Activated CD8-positive, alpha-beta T cell treated with anti-CD3 and anti-CD28 coated beads for 36 hours (primary cell): ENCODE measurements at places on chromosomes 1 and 21. TPM values are rescaled to one million over a fixed set of nuclear protein-coding genes. Genes with fewer than 3 reads are reported as not detected.

LCK gene
- 289 TPM for total RNA-seq

NR1I3 gene
- total RNA-seq = not detected

- DNase-seq = no peak
- H3K27ac ChIP-seq = no peak overlapping the region
Measured at GRCh38 chr1:156766298-156767100, 836 bp upstream of the PRCC start.

GRCh38 chr1:161214369-161214768, 726 bp upstream of the FCER1G start:
- H3K27ac ChIP-seq = no peak overlapping the region
- no peak for DNase-seq
- peaks cover 45% of the 10 kb centered on the region for H3K4me1 ChIP-seq

DNA sequence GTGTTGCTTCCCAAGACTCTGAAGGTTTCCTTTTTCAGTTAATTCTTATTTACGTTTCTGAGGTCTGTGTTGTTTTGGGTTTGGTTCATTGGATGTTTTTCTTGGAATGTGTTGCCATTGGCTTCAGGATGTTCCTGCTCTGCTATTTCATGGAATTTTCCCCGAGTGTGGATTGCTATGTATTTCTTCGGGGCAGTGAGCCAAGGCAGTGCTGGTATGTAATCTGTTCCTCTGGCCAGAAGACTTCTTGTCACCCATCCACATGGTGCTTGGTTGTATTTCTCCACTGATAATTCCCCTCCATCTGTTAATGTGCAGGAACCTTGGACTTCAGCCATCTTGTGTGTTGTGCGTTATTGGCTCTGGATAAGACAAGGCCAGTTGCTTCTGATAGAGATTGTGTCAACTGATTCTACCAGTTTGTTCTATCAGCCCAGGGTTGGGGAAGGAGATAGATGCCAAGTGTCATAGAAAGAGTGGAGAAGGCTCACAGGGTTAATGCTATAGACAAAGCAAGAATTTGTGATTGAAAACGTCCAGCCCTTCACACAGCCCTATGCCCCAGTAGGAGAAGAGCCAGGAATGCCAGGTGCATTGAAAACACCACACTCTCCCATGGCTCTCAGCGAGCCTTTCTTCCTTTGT, 505.2 kb downstream of the PLPP3 start:
- H3K4me3 ChIP-seq = no peak overlapping the region
- no peaks in the 10 kb centered on the region for H3K27me3 ChIP-seq
- H3K36me3 ChIP-seq = no peaks in the 10 kb centered on the region
- H3K4me1 ChIP-seq = no peaks in the 10 kb centered on the region
